Omental fat pad (tissue), 4 donors: ENCODE measurements at places on chromosomes 13 and 19. TPM values are rescaled to one million over a fixed set of nuclear protein-coding genes. Genes with fewer than 3 reads are reported as not detected.

DNA sequence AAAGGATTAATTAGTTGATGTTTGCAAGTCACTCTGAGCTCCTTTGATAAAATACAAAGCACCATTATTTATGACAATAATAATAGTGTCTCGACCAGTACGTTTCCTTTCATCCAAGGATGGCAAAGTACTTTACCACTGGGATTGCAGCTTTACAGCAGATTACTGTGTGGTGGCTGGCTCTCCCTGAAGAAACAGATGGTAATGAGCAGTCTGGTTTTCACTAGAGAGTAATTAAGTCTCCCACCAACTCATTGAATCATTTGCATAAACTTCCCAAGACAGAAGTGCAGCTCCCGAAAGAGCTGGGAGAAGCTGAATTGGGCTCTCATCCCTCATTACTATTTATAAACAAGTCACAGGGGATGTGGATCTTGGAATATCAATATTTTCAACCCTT lies 48.7 kb downstream of the KLF5 start:
- DNase-seq: no peak

DNA sequence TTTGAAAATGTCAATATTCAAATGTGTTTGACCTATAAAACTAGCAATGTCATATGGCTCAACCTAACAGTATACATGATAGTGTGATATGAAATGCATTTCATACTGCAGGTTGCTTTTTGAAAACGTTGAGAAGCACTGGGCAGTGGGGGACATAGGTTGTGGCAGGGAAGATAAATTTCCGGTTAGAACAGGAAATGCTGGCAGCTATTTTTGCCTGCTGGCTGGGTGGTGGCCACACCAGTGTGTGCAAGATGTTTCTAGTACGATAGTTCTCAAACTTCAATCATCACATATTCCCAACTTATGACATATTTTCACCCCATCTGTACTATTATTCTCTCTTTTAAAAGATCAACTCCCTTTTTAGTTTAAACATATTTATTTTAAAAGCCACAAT lies 17.2 kb downstream of the FXYD5 start:
- no peak for DNase-seq

GRCh38 chr13:41668130-41668757 lies 210.9 kb downstream of the RGCC start:
- no peak for DNase-seq

GRCh38 chr19:52230685-52231084 lies 38.7 kb upstream of the ZNF766 start:
- no peak for DNase-seq

- DNase-seq: no peak
Observed at GRCh38 chr19:7905268-7905667, 1.6 kb downstream of the MAP2K7 start.

DNA sequence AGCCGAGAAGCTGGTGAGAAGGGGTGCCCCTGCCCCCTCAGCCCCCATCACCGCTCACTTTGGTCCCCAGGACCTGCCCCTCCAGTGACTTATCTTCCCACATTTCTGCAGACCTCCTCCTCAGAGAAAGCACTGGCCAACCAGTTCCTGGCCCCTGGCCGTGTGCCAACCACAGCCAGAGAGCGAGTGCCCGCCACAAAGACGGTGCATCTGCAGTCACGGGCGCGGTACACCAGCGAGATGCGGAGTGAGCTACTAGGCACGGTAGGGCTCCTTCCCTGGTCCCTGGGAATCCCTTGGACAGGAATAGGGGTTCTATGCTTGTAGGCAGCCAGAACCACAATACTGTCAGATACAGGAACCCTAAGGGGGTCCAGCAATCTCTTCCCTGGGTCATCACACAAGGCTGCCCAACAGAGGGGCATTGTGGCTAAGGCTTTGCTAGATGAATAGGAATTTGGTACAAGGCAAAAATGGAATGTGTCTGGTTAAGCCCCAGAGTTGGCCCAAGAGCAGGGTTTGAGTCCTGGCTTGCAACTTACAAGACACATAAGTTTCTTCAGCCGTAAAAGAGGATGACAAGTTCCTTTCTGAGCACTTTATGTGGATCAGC lies 1.0 kb downstream of the USE1 start:
- DNase-seq: no peak

DNA sequence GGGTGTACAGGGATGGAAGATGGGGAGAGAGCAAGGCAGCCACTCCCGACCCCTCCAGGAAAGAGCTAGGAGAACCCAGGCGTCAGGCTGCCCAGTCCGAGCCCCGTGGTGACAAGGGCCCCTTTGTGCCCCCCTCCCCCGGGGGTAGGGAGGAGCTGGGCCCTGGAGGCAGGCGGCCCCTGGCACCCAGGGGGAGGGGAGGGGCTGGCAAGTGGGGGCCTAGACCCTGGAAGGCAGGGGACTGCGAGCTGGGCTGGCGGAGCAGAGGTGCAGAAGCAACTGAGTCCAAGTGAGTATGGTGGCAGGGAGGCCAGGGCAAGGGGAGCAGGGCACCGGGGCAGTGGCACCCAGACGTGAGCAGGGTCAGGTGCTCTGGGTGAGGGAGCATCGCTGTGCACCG lies at the start of gene MAG:
MAG (plus strand) TSS at position 246 of the 400 bp plus-strand sequence. CDS start 3,248 bp downstream, outside the sequence.
- no peak for DNase-seq

DNA sequence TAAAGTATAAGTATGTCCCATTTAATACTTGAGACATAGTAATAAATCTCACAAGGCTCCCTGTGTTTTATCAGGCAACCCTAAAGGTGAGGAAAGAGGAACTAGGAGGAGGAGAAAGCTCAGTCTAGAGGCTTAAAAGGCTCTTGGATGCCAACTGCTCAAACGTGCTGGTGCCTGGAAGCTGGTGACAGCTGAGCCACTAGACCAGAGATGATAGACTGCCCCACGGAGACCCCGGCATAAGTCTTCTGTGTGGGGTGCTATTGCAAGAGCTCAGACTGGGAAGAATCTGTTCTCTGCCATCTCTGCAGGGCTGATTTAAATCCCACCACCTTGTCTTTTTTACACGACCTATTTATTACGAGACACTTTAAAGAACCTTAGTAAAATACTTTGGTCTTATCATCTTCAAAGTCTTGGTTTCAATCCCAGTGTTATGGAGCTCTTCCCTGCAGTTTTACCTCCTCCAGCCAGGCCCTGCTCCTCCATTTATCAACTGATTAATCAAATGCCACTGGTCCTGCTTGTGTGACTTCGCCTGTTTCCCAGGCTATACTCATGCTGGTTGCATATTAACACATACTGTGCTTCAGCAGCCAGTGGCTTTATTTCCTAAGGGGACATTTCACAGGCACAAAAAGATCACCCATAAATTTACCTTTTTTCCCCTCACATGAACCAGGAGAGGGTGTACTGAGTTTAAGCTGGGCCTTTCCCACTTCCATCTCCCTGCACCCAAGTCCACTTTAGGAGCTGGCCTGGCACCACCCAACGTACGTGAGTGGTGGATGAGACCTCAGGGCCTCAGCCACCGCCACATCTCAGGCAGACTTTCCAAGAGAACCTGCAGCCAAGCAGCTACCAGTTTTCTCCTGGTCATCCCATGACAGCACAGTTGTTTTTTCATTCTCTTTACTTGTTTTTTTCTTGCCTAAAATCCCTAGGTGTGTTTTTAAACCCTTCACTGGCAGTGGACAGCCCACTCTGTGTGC lies 7.8 kb upstream of the ATP12A start:
- no peak for DNase-seq

DNA sequence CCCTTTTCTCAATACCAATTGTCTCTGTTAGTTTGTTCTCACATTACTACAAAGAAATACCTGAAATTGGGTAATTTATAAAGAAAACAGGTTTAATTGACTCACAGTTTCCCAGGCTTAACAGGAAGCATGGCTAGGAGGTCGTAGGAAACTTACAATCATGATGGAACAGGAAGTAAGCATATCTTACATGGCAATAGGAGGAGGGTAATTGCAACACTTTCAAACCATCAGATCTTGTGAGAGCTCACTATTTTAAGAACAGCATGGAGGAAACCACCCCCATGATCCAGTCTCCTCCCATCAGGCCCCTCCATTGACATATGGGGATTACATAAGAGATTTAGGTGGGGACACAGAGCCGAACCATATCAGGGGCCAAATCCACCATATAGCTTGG lies 1210.1 kb upstream of the SPRY2 start:
- no peak for DNase-seq

GRCh38 chr13:33191425-33192210 lies 93.9 kb downstream of the STARD13 start:
- DNase-seq: no peak

- DNase-seq: no peak
Observed at GRCh38 chr13:26300140-26300539, 46.2 kb downstream of the CDK8 start.

DNA sequence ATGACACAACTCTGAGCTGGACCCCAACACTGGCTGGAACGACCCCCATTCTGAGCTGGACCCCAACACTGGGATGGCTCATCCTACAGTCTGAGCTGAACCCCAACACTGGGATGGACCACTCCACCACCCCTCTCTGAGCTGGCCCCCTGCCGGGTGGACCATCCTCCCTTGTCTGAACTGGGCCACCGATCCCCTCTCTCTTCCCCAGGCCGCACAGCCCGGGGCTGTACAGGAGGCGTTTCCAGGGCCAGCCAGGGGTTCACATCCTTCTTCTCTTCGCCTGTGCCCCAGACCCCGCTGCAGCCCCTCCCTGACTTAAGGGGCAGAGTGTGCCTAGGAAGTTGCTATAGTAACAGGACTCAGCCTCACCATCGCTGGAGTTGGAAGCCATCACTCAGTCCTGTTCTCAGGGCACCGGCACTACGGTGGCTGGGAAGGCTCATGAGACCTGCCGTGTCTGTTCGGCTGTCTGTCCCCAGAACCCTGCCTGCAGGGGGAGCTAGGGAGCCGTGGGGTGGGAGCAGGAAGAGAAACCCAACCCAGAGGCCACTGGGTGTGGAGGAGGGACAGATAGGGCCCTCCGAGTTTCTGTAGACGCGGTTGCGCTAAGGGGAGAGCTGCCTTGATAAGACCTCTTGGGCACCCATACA lies 3.7 kb downstream of the PRKACA start:
- no peak for DNase-seq

- no peak for DNase-seq
Observed at GRCh38 chr13:23470790-23471614, 37.5 kb upstream of the SACS start.

- DNase-seq: no peak
Observed at GRCh38 chr19:51142119-51142518, at the start of gene SIGLEC7. TSS of gene SIGLEC7 (plus strand) at chr19:51142301. CDS start at chr19:51142370, 69 bp downstream.

DNA sequence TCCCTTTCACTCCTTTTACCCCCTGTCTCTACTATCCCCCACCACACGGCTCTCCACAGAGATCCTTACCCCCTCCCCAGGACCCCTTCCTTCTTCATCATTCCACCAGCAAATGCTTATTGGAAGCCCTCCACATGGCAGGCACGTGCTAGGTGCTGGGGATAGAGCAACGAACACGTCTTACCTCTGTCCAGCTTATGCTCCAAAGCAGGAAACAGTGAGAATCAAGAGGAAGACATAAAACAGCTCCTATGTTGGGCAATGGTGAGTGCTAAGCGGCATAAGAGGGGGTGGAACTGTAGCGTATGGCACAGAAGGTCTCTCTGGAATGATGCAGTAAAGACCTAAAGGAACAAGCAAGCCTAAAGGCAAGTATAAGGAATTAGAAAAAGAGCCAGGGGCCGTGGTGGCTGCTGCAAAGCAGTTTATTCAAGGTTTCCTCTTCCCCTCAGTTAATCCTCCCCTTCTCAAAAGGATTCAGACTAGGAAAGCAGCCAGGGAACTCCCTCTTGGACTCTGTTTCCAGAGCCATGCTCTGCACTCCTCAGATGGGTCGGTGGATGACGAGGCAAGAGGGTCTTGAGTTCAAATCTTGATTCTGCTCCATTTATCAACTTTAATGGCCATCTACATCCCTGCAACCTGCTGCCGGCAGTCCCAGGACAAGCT lies 289.4 kb downstream of the FOXO1 start:
- DNase-seq: no peak

DNA sequence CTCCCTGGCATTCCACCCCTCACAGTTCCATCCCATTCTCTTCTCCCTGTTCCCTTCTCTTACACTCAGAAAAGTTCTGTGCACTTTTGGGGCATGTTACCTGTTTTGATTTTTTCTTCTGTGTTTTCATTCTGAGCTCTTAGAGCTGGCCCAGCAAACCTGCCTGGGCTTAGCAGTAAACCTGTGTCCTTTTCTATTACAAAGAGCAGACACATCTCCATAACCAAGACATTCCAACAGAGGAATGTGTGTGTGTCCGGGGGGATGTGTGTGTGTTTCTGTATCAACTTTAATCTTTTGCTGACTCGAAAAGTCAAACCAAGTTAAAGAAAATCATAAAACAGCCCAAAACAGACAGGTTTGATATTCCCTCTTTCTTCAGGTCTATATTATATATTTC lies 49.1 kb upstream of the SOX21 start:
- no peak for DNase-seq

DNA sequence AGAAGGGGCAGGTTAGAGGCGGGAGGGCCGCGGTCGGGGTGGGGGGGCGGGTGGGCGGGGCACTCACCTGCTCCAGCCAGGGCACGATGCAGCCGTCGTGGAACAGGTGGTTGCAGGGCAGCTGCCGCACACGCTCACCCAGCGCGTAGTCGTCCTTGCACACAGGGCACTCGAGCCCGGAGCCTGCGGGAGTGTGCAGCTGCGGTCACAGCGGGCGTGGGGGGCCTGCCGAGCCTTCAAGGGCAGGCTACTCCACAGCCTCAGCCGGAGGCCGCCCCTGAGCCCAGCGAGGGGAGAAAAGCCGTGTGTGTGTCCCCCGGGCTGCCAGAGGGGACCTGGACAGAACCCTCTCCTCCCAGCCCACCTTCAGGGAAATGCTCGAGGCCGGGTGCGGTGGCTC lies 8.6 kb downstream of the FGF22 start:
- DNase-seq: no peak

GRCh38 chr13:44801990-44802389 lies 187.3 kb downstream of the NUFIP1 start:
- DNase-seq: no peak

GRCh38 chr19:51019544-51019925 lies at the start of gene KLK10:
TSS of gene KLK10 (minus strand) at chr19:51019709. CDS start at chr19:51019130, 579 bp downstream.
- DNase-seq: no peak

DNA sequence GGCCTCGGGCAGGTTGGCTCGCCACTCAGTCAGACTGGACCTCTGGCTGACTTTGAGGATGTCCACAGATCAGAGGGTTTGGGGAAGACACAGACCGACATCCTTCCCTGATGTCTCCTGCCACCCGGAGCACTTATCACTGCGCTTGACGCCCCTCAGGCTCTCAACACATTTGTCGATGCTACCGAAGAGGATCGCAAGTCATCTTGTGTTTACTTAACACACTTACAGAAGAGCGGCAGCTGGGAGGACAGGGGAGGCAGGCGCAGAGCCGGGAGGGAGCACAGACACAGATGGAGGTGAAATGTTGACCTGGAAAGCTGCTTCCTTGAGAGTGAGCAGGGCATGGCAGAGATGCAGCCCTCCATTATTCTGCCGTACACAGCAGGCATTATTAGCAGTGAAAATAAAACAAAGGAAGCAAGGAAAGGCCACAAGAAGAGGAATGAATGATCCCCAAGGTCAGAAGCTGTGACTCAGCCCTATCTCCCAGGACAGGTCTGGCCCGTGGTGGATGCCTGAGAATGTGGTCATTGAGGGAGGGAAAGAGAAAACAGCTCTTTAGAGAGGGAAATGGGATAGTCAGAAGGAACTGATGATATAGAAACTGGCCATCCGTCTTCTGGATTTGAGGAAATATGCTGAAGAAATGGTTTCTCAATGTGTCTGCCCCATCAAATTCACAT lies 549.5 kb upstream of the ARGLU1 start:
- DNase-seq: no peak

- no peak for DNase-seq
Observed at GRCh38 chr13:95763601-95764000, 86.7 kb downstream of the DNAJC3 start.

ZNF415 gene
- 12.0 TPM for total RNA-seq

CBLC gene
- not detected for total RNA-seq

ARHGEF7 gene
- total RNA-seq: 69.9 TPM

TMEM221 gene
- 1.9 TPM for total RNA-seq

VSIG10L gene
- total RNA-seq: 0.47 TPM

PLVAP gene
- 39.7 TPM for total RNA-seq

ZNF264 gene
- 40.1 TPM for total RNA-seq

OR7A17 gene
- not detected for total RNA-seq
